ENCODE measurements at places on chromosomes 1 and 21. TPM values are rescaled to one million over a fixed set of nuclear protein-coding genes. Genes with fewer than 3 reads are reported as not detected.

DNA sequence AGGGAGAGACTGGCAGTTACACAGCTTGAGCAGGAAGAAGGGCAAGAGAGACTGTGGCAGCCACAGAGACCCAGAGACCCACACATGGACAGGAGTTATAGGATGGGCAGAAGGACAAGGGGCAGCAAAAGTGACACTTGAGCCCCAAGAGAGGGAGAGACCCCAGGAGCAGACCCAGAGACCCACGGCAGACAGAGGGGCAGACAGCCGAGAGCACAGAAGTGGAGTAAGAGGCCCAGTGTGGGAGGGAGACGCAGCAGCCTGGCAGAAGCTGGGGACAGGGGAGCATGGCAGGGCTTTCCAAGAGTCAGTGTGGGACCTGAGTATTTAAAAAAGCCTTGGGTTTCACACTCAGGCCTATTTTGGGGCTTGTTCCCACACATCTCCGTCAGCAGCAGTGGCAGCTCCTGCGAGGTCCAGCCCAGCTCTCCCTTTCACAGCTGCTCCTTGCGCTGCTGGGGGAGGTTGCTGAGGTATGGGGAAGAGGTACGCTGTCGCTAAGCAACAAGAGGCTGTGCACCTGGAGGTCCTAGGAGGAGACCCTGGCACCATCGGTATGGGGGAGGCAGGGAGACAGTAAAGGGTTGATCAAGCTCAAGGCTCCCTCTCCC, 9.0 kb upstream of the MEF2D start:
- DNase-seq, result no peak

DNA sequence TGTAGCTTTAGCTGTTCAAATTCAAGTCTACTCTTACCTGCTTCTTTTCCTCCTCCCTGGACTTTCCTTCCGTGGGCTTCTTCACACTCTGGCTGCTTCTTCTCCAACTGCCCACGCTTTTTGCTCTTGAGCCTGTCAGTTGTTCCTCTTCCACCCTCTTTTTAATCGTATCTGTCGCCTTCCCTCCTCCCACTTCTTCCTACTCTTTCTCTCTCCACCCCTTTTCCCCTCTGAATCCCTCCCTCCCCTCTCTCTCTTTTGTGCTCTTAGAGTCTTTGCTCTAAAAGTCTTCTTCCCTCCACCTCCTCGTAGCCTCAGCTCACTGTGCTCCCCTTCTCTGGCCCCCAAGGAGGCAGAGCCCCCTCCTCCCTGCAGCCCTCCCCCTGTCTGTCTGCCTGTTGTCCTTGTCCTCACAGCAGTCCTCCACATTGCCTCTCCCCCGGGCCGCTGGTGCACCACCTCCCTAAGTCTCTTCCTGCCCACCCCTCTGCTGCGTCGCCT, 12.9 kb upstream of the GJA5 start:
- no peak for DNase-seq

GRCh38 chr1:2255420-2256369, 27.6 kb downstream of the SKI start:
- DNase-seq, result no peak

- no peak for DNase-seq
These were observed 58.6 kb upstream of the ZNF281 start for GRCh38 chr1:200468264-200469001.

DNA sequence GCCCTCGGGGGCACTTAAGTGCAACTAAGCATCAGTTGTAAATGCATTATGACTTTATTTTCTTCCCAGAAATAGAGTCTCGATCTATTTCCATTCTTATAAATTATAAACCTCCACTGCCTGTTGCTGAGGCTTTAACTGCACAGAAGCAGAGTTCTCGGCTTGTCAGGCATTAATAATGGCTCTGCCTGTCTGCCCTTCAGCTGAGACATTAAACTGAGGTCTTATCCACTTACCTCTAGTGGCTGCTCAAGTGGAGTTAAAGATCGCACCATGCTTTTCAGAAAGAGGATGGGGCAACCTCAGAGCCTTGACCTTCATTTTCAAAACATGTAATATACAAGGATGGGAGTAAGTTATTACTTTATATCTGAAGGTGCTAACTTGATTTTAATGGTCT, 597.6 kb upstream of the PRMT6 start:
- no peak for DNase-seq

- no peak for DNase-seq
These were observed 135.0 kb downstream of the NAV1 start for GRCh38 chr1:201673915-201674314.

DNA sequence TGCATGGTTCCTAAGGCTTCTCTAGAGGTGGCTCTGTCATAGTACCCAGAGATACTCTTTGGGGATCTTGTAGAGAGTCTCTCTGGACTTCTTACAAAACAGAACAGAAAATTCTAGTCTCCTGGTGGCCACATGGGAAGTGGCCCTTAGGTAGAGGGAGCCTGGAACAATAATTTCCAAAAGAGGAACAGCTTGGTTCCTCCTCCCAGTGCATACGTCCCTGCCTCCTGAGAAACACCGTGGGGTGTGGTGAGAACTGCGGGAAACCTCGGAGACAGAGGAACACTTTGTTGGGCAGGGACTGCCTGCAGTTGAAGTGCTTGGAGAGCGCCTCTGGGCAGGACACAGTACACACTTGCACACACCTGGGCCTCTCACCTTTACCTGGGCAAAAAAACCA, 38.8 kb upstream of the EPHA8 start:
- DNase-seq, result no peak

DNA sequence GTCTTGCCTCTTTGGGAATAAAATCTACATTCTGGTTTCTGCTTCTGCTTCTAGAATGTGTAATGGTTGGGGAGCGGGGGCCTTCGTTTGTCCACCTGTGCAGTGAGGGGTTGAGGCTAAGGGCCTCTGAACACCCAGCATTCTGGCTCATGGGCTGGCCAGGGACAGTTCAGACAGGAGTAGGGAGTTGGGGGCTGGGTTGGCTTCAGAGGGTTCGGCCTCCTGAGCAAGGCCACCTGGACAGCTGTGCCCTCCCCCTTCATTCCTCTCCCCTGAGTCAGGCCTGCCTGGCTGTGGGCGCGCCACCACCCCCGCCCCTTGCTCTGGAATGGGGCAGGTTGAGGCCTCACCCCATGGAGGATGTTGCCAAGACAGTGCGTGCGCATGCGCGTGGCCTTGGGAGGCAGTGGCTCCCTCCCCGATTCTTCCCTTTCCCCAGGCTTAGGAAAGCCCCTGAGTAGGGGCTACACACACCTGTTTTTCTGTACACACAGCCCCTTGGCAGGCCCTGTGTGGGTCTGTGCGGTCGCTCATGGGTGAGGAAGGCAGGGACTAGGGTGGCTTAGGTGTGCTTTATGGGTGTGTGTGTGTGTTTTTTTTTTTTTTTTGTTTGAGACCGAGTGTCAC, 57.0 kb downstream of the YARS1 start:
- no peak for DNase-seq

- DNase-seq, result no peak
These were observed 57.1 kb downstream of the ZC3H11B start for GRCh38 chr1:219555806-219556205.

GRCh38 chr1:43817304-43817939, 110.1 kb downstream of the ST3GAL3 start:
- no peak for DNase-seq

DNA sequence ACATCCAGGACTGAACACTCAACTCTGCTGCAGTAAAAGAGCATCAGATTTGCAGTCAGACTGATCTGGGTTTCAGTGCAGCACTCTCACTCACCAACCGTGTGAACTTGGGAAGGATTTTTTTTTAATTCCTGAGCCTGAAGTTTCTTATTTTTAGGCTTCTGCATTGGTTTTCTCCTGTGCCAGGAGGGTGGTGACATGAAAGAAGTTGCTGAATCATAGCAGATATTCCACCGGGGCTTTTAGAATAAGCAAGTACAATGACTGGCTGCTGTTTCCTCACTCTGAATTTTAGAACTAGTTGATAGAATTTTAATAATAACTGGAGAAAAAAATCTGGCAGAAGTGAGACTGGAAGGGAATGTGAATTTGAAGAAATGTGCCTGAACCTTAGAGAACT, 11.6 kb downstream of the ADAM30 start:
- no peak for DNase-seq

DNA sequence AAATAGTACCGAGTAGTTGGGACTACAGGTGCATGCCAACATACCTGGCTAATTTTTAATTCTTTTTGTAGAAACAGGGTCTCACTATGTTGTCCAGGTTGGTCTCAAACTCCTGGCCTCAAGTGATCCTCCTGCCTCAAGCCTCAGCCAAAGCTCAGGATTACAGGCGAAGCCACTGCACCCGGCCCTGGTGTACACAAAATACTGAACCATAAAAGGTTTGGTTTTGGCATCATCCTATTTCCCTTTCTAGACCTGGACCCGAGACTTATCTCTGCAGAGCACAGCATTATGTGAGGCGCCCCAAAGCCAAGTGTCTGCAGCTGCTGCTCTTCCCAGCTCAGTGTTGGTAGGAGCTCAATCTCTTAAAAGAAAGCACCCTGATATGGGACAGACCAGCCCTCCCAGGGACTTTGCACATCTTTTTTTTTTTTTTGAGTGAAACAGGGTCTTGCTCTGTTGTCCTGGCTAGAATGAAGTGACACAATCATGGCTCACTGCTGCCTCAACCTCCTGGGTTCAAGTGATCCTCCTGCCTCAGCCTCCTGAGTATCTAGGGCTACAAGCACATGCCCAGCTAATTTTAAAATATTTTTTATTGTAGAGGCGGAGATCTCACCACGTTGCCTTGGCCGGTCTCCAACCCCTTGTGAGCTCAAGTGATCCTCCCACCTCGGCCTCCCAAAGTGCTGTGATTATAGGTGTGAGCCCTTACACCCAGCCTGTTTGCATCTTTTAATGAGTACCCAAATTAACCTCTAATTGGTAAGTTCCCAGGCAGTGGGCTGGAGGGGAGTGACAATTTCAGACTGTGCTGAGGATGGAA, 20.4 kb downstream of the TEX35 start:
- no peak for DNase-seq

DNA sequence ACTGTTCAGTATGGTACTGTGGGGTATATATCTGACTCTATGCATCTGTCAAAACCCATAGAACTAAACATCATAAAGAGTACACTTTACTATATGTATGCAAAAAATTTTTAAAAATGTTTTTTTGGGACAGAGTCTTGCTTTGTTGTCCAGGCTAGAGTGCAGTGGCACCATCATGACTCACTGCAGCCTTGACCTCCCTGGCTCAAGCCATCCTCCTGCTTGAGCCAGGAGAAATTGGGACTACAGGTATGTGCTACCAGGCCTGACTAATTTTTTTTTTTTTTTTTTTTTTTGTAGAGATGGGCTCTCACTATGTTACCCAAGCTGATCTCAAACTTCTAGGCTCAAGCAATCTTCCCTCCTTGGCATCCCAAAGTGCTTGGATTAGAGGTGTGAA, 11.5 kb downstream of the TRIT1 start:
- DNase-seq, result no peak

DNA sequence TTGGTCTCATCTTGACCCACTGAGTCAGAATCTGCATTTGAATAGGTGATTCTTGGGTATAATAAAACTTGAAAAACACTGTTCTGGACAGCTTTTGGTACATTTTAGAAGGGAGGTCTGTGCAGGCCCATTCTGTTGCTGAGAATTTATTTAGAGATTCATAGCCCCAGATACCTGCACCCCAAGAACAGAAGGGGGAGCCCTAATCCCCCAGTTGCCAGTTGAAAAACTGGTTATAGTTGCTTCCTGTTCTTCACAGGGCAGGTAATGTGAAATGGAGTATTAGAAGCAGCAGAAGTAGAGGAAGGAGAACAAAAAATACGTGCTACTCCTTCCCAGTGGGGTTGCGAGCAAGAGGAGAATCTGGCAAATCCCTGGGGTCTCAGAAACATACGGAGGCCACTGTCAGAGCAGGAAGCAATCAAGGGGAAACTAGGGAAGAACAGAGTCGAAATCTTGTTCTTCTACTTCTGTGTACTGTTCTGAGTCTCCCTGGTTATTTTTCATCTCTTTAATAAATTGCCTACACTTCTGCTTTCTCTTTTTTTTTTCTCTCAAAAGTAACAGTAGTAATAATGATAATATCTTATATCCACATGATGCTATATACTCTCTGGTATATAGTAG, 4.6 kb upstream of the CLCA2 start:
- DNase-seq, result no peak

GRCh38 chr1:86416343-86416742, 7.6 kb upstream of the CLCA2 start:
- no peak for DNase-seq

- DNase-seq, result no peak
These were observed 79.6 kb downstream of the UBR4 start for GRCh38 chr1:19130468-19130867.

KIF17 gene
- 2.1 TPM for polyA plus RNA-seq

- no peak for DNase-seq
These were observed 34.2 kb upstream of the ATP5PO start for GRCh38 chr21:33949516-33950430.

DNA sequence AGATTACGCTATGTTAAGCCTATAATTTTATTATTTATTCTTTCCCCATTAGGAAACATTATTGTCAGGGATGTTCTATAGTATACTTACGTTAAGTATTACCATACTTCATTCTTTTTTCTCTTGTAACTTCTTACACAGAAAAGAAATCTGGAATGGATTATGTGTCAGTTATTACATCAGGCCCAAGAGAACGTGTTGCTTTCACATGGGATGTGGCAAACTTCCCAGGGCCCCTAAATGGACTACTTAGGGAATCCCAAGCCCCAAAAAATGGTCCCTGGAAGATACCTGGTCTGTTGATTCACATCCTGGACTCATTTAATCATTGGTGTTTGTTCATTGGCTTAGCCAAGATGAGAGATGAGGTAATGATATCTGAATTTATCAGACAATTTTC, 249.8 kb downstream of the NRIP1 start:
- DNase-seq, result no peak

DNA sequence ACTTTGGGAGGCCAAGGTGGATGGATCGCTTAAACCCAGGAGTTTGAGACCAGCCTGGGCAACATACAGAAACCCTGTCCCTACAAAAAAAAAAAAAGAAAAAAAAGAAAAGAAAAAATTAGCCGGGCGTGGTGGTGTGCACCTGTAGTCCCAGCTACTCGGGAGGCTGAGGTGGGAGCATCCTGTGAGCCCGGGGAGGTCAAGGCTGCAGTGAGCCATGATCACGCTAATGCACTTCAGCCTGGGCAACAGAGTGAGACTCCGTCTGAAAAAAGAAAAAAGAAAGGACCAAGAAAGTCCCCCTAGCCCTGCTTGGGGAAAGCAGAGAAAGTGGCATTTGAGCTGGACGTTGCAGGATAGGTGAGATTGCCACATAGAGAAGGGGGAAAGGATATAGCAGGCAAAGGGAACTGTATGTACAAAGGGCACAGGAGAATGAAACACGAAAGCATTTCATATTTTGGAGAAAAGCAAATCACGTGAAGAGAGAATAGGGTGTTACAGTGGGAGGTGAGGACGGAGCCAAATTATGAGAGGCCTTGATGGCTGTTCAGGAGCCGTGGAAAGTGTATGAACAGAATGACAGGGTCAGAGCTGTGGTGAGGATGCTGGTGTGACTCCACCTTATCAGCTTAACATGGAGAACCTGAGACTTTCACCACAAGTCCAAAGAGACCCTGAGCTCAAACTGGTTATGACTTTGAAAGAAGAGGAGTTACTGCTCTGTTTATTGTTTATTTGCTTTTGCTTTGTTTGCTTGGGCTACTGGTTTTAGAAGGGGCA, 19.5 kb upstream of the LRIG2 start:
- DNase-seq, result no peak

LENEP gene
- polyA plus RNA-seq, result 0.43 TPM

TMCO4 gene
- 19.8 TPM for polyA plus RNA-seq

All from right renal pelvis (tissue), 4 donors.